Activated CD4-positive, alpha-beta T cell treated with anti-CD3 and anti-CD28 coated beads, Interleukin-2, amount 10 ng/mL, durations not matched to agents 7 days and 5 days (primary cell): ENCODE measurements at places on chromosomes 11 and 22. TPM values are rescaled to one million over a fixed set of nuclear protein-coding genes. Genes with fewer than 3 reads are reported as not detected.

GRCh38 chr11:69493931-69494821, 12.7 kb downstream of the LINC01488 start:
- DNase-seq: no peak

DNA sequence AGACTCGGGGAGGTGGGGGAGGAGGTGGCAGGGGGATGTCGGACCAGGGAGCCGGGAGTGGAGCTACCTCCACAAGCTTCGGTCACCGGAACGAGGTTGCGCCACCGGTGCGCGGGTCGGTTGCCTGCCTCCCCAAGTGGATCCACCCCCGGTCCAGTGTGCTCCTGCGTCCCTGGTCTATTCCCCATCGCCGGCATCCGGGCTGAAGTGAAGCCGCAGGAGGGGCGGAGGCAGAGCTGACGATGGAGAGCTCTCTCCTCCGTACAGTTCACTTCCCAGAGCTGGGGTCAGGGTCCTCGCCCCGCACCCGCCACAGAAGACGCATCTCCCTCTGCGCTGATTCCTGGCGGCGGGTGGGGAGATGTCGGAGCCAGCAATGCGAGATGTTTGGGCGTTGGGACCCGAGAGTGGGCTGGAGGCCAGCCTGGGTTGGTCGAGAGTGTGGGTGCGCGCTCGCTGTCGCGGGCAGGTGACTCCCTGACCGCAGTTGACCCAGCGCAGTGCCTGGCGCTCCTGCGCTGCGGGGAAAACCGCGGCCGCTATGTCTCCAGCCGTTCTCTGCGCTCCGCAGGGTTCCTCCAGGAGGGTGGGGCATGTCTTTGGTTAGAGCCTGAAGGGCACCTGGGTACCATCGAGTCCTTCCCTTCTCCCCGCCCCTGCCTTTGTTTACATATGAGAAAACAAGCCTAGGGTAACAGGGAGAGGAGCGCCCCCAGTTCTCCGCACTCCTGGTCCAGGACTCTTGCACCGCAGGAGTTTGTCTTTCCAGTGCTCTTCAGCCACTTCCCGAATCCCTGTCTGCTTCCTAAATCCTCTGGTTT, 1.7 kb downstream of the C11orf96 start:
- DNase-seq: no peak

GRCh38 chr11:42319921-42320320, 860.5 kb upstream of the LRRC4C start:
- DNase-seq: no peak

DNA sequence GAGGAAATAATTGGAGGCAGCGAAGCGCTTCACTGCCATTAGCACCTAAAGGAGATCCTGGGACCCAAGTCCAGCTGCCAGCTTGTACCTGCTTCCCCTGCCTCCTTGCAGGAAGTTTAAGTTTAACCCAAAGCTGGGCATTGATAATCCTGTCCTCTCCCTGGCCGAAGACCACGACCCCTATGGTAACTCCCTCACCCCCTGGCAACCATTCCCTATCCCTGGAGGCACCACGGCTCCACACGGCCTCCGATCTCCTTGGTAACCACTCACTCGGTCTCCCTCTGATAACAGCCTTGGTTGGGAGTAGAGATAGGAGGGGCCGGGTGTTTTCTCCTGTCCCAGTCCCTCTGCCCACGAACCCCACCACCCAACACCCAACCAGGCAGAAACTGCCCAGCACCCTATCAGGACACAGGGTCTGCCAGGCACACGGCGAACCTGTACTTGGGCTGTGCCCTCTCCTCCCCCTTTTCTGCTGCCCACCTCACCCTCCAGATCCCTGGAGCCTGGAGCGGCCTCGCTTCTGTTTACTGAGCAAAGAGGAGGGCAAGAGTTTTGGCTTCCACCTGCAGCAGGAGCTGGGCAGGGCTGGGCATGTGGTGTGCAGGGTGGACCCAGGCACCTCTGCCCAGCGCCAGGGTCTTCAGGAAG, 833 bp downstream of the NHERF4 start:
- no peak for DNase-seq

DNA sequence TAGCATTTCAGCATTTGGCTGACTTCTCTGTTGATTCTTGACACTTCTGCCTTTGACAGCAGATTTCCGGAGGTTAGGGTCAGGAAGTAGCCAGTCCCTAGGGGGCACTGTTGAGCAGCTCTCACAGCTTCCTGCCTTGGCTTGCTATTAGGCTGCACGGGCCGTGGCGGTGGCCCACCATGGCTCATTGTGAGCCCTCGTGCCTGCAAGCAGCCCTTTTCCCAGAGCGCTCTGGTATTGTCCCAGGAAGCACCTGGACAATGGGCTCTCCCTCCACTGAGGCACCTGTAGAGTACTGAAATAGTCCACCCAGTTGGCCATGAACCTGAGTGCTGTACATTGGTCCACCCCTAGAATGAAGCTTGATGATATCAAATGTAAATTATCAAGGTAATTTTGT, 100.2 kb upstream of the GAL start:
- peak; percentile 52 for DNase-seq

- peak; percentile 16 for DNase-seq
These were observed 112.7 kb downstream of the ZBTB16 start for GRCh38 chr11:114172055-114172861.

- DNase-seq: no peak
These were observed 38.3 kb downstream of the IRAG1 start for GRCh38 chr11:10655227-10655626.

DNA sequence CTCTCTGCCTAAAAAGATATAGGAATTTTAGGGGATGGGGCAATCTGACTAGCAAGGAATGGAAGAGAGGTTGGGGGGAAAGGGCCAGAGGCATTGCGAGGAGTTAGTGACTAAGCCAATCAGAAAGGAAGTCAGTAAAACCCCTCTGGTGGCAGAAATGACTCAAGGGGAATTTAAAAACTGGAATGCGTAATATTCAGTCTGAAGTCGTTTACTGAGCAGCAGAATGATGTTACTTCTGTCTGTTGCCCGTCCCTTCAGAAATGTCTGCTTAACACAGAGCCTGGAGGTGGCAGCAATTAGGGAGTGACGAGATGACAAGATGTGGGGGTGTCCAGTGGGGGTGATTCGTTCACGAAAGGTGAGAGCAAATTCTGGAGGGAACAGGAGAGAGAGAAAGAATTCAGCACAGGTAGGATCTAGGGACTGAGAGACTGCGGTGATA, 107.7 kb upstream of the CLMP start:
- no peak for DNase-seq

DNA sequence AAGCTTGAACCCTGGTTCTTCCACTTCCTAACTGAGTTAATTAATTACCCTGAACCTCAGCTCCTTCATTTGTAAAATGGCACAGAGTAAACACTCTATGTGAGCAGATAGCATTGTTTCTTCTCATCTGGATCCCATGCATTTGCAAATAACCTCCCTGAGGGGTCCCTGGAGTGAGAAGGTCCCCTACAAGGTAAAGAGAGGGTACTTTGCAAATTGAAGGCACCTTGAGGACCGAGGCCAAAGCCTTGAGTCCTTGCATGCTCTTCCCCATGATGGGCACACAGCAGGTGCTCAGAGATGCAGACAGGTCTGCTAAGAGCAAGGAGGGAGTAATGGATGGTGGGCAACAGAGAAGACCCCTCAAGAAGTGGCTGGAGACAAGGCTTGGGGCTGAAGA, 33.2 kb downstream of the OTOG start:
- no peak for DNase-seq

DNA sequence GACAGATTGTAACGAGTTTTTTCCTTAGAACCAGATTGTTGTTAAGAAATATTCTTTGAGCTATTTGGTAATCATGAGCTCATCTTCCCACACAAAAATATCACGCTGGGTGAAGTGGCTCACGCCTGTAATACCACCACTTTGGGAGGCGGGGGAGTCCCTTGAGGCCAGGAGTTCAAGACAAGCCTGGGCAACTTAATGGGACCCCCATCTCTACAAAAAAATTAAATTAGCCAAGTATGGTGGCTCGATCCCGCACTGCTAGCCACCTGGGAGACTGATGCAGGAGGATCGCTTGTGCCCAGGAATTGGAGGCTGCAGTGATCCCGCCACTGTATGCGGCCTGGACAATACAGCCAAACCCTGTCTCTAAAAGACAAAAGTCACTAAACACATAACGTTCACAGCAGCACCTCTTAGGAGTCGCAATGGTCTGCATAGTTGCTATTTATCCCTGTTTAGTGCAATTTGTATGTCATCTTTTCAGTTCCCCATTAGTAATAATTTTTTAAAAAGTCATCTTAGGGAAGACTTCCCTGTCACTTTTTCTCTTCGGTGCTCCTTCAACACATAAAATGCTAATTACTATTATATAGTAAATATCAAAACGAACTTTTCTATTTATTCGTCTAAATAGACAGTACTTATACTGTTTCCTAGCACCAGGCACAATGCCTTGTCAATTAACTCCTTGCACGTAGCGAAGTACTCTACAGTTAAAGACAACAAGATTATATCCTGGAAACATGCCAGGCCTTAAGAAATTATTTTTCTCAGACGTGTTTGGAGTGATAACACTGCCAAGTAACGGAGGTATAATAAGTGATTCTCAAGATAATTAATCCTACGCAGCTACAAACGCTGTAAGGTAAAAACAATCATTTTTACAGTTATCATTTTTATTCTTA, 1.1 kb downstream of the ST13 start:
- DNase-seq: no peak

- DNase-seq: no peak
These were observed 123.2 kb downstream of the KCNQ1OT1 start for GRCh38 chr11:2576549-2576948.

GRCh38 chr11:7851391-7851790, 54.6 kb upstream of the OR5P2 start:
- DNase-seq: no peak

DNA sequence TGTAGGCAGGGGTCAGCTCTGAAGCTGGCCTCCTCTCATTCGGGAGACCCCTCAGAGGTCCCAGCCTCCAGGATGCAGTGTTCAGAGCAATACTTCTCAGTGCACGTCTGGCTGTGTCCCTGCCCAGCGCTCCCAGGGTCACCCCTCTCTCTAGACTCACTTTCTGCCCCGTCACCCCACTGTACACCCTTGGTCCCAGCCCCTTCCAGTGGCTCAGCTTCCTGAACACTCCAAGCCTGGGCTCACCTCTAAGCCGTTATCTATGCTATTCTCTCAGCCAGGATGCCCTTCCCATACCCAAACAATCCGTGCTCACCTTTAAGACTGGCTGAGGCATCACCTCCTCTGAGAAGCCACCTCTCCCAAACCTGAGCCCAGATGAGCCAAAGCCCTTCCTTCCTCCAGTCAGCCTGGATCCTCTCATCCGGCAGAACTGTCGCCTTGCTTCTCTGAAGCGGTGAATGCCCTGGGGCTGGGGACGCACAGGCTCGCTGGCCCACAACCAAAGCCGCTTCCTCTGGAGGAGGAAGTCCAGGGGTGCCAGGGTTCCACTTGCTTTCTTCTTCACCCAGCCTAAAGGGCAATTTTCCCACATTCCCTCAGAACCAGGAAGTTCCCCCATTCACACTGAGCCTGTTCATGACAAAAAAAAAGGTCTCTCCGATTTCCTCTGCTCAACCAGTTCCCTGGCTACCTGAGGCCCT, 13.7 kb upstream of the CDKN1C start:
- no peak for DNase-seq

ZDHHC24 gene
- 16.9 TPM for total RNA-seq

HOATZ gene
- not detected for total RNA-seq

FSHB gene
- total RNA-seq: not detected

NPAS4 gene
- total RNA-seq: 0.27 TPM

APOL3 gene
- 139 TPM for total RNA-seq

BTBD18 gene
- total RNA-seq: not detected
